Cortex of kidney (tissue), 1 donor: ENCODE measurements at places on chromosomes 5 and 9.

- DNase-seq = no peak
Measured at GRCh38 chr5:43774881-43775399, 172.0 kb downstream of the NNT start.

- no peak for DNase-seq
Measured at GRCh38 chr9:18194316-18194715, 279.6 kb upstream of the ADAMTSL1 start.

- DNase-seq = no peak
Measured at GRCh38 chr9:25636026-25636425, 42.2 kb downstream of the TUSC1 start.

DNA sequence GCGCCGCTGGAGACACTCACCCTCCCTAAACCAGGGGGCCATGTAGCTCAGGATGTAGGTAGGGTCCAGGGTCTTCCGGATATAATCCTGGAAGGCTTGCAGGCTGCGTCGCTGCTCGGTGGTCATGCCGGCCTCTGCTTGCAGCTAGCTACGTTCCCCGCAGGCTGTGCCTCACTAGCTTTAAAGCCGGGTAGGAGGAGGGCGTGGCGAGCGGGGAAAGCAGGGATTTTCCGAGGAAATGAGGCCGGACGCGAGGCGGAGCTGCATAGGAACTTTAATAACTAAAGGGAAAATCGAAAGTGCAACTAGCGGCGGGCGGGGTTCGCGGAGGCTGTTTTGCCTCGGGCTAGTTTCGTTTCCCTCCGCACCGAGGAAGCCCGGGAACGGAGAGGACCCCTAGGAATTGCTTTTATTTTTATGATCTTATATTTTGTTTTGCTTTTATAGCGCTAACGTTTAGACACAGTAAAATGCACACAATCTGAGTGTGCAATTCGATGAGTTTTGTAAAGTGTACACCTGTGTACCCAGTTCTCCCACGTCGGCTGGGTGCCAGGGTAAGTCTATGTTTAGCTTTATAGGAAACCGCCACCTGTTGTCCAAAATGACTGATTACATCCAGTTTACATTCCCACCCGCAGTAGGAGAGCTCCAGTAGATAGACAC is at the start of gene RIGI:
Gene RIGI (minus strand): TSS at position 156 of the 666 bp plus-strand sequence. CDS start 30 bp downstream, at position 126.
- DNase-seq = no peak
